COR-L47 (cell line): ENCODE measurements at places on chromosomes 11 and 22.

GRCh38 chr22:31089160-31090100 is 8.3 kb downstream of the SMTN start:
- DNase-seq, result no peak

GRCh38 chr22:49735411-49735900 is 92.2 kb downstream of the BRD1 start:
- DNase-seq, result no peak

- DNase-seq, result no peak
Observed at GRCh38 chr11:45157247-45158209, 11.1 kb downstream of the PRDM11 start.

DNA sequence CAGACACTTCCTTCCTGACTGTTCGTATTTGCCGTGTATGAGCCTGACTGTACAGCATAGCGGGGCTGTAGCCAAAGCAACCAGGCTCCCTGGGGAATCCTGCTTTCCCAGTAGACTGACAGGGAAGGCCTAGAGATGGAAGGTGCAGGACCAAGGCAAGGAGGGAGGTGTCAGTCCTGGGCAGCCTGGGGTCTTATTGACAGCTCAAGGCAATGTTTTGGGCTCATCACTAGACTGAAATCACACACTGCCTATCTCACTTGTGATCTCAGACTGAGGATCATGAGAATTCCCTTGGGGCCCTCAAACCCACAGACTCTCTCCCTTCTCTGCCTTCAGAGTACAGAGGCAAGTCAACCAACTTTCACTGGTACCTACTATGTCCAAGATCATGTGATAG is 346.8 kb upstream of the NARS2 start:
- no peak for DNase-seq

GRCh38 chr22:42262964-42263363 is 7.5 kb downstream of the TCF20 start:
- DNase-seq, result no peak

DNA sequence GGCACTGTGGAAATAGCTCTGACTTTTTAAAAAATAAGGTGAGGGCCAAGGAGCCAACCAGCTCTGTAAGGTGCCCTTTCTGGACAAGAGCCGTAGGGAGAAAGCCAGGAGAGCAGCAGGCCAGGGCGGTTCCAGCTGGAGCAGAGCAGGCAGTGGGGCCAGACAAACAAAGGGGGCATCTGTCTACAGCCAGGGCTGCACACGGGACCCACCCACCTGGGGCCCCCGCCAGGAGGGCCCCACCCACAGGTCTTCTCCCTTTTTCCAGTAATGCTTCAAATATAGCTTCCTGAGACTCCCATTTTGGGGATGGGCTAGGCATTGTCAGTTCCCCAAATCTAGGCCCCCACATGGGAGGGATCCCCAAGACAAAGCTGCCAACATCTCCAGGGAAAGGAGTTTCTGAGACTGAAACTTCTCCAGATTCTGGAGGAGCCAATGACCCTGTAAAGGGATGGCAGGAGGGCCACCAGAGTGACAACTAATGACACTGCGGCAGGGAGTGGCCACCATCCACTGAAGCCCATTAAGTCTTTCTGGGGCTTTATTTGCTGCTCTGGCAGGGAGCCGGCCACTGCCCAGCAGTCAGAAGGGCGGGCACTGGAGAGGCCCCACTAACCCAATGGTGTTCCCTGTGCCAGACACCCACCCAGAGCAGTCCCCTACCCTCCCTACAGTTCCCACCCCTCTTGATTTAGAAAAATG is 1.9 kb downstream of the ZFTA start:
- DNase-seq, result no peak

- DNase-seq, result no peak
Observed at GRCh38 chr11:62919898-62920640, 1.1 kb downstream of the CHRM1 start.

DNA sequence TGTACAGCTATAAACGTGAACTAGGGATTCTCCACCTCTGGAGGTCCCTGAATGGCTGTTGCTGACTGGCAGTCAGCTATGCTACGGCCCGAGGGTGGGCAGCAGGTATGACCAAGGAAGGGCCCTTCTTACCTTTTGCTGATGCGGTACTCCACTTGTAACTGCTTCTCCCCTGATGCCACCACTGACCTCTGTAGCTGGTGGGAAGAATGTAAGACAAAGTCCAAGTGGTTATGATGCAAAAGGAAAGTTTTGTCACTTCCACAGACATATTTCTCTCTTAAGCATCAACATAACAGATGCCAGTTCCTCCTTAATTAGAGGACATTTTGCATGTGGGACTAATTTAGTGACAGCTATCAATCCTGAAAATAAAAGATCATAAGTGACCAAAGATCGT is 32.2 kb downstream of the P4HA3 start:
- DNase-seq, result no peak

GRCh38 chr11:43706631-43707030 is 26.1 kb downstream of the HSD17B12 start:
- DNase-seq, result no peak

DNA sequence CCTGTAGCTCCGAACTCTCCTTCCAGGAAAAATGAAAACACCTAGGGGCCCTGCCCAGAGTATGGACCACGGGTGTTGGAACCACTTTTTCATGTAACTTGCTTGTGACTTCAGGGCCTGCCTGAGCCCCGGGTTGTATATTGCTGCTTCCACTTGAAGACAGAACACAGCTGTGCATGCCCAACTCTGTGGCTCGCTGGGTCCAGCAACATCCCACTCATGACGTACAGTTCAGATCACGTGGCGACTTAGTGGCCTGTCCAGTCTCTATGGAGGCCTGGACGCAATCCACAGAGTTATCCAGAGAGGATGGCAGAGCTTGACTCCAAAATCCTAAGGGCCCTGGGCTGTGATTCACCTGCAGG is 6.8 kb downstream of the C11orf21 start:
- no peak for DNase-seq

DNA sequence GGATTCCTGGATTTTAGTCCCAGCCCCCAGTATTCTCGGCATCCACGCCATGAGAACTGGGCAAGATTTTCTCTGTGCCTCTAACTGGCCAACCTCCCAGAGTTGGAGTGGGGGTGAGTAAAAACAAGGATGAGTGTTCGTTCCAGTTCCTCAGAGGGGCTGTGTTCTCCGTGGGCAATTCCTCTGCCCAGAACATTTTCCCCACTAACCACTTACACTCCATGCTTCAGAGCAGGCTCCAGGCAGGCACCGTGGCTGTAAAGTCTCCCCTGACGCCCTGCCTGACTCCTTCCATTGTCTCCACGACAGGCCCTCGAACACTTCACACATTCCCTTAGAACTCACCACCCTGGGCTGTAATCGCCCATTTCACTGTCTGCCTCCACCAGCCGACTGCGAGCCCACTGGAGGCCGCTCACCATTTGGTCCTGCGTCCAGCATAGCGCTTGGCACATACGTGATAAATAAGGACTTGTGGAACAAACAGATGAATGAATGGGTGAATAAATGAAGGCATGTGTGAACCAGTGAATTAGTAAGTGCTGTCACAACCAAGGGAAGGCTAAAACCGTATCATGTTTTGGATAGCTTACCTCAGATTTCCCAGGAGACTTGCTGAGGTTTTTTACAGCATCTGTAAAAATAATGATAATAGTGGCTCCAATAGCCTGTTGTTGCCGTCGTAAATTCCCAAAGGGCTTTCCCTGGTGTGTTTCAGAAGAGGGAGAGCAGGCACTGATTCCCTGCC is 6.1 kb downstream of the APLNR start:
- no peak for DNase-seq

GRCh38 chr11:8692417-8692816 is 9.8 kb downstream of the RPL27A start:
- DNase-seq, result no peak

DNA sequence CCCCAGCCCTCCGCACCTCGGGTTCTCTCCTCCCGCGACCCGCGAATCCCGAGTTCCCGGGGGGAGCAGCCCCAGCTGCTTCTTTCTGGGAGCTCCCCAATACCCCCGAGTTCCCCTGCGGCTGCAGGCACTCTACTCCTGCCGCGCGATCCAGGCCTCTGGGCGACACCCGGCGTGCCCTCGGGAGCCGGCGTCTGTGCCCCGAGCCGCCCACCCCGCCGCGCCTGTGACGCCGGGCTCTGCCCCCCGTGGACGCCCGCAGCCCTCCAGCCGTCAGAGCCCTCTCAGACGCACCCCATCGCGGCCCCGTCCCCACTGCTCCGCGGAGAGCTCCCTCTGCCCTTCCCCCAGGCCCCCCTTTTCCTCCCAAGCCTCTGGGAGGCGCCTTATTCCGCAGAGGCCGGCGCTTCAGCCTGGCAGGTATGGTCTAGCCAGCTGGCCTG is 422 bp downstream of the GLB1L2 start:
- peak; percentile 34 for DNase-seq

- DNase-seq, result peak; percentile 62
Observed at GRCh38 chr11:129117595-129118350, 74.4 kb downstream of the ARHGAP32 start.

DNA sequence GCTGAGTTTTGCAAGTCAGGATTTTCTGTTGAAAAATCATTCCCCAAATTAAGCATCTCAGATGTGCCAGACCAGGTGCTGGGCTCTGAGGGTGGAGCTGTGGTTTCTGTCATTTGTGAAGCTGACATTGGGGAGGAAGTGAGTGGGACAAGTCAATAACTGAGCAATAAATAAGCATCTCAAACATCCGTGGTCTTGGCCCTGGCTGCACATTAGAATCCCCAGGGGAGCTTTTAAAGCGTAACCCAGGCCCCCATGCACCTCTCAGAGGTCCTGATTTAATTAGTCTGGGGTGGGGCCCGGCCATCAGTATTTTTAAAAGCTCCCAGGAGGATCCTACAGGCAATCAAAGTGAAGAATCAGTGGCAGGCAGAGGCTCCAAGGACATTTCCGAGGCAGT is 420.0 kb downstream of the MN1 start:
- DNase-seq, result no peak

DNA sequence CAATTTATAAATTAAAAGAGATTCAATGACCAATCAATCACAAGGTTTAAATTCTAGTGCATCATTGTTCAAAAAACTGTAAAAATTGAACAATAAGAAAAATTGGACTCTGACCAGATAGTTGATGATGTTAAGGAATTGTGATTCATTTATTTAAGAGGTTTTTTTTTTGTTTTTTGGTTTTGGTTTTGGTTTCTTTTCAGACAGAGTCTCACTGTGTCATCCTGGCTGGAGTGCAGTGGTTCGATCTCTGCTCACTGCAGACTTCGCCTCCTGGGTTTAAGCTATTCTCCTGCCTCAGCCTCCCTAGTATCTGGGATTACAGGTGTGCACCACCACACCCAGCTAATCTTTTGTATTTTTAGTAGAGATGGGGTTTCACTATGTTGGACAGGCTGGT is 17.1 kb upstream of the EIF3M start:
- no peak for DNase-seq

DNA sequence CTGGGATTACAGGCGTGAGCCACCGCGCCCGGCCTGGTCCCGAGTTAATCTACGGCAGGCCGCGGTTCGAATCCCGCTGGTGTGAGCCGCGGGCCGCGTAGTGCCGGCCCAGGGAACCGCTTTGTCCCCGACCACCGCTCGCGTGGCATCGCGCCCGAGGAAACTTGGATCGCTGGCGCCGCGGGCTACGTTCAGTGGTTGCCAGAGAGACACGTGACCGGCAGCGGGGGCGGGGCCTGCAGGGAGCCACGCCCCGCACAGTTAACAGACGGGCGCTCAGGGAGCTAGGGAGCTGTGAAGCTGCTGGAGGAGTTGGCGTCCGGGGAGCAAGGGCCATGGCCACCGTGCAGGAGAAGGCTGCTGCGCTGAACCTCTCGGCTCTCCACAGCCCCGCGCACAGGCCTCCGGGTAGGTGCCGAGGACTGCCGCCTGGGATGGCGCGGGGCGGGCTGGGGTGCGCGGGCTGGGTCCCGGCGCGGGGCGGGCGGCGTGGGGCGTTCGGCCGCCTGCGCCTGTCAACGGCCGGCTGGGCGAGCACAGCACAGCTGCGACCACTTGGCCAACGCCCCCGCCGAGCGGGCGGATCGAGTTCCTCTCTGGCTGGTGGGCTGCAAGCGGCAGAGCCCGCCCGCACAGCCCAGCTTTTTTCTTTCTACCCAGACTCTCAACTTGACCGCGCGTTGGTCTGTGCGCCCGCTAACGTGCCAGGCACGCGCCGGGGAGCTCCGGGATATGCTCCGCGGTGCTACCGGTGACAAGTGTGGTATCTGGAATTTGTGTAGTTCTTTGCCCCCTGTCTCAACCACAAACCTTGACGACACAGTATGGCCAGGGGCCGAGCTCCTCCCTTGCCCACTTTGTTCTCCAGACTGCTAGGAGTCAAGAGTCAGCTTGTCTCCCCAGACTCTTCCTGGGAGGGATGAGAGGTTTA is at the start of gene DEPDC7:
Gene DEPDC7, plus strand, starts transcription at position 258 of the 931 bp plus-strand sequence. Its CDS starts 78 bp downstream, at position 336.
- DNase-seq, result peak; percentile 52

- DNase-seq, result no peak
Observed at GRCh38 chr11:10407749-10408685, 47.0 kb upstream of the AMPD3 start.

DNA sequence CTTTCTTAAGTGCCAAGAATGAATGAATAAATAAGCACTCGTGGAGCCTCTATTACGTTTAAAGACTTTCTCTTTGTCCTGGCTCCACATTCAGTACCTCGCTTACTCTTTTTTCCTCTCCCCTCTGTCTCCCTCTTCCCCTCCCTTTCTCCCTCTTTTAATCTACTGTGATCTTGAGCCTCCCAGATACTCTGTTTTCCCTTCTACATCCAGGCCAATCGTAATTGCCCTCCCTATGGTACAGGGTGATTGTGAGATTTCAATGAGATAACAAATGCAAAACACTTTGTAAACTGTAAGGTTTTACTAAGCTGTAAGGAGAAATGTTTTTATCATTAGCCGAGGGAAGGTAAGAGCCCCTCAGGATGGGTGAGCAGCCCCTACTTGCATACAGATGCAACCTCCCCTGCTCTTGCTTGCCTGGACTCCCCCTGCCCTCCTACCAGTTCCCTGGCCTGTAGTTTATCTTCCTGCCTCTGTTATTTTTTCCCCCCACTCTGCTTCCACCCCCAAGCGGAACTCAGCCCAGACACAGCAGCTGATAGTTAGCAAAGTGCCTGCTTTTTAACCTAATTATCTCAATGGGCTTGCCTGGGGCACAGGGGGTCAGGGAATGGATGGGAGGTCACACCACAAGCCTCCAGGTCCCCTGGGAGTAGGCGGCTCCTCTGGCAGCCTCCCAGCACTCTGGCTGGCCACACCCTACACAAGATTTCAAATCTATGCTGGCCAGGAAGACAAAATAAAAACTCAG is 76.9 kb upstream of the CADM1 start:
- peak; percentile 49 for DNase-seq

DNA sequence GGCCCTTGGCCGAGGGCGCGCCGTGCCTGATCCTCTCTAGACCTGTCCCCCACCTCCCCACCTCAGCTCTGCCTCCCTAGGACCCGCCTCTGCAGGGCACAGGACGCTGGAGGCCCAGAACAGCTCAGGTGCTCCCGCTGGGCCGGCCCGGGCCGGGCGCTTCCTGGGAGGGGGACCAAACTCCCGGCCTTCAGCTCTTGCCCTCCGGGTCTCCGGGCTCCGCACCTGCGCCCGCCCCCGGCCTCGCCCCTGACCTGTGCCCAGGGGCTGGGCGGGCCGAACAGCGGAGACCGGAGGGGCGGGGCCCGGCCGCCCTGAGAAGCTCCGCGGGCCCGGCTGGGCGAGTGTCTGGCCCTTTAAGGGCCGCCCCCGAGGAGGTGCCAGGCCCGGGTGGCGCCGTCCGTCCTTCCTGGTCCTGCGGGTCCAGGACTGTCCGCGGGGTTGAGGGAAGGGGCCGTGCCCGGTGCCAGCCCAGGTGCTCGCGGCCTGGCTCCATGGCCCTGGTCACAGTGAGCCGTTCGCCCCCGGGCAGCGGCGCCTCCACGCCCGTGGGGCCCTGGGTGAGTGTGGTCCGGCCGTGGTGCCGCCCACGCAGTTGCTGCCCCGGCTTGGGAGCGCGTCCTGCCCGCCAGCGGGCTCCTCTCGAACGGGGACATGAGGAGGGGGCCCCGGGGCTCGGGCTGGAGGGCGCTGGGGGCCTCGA is at the start of gene SSH3:
Gene SSH3, plus strand, starts transcription at position 399 of the 703 bp plus-strand sequence. Its CDS starts 96 bp downstream, at position 495.
- DNase-seq, result peak; percentile 40

- peak; percentile 45 for DNase-seq
Observed at GRCh38 chr22:36144886-36145541, 15.5 kb downstream of the APOL3 start.
